ENCODE measurements at places on chromosomes 5 and 9.

DNA sequence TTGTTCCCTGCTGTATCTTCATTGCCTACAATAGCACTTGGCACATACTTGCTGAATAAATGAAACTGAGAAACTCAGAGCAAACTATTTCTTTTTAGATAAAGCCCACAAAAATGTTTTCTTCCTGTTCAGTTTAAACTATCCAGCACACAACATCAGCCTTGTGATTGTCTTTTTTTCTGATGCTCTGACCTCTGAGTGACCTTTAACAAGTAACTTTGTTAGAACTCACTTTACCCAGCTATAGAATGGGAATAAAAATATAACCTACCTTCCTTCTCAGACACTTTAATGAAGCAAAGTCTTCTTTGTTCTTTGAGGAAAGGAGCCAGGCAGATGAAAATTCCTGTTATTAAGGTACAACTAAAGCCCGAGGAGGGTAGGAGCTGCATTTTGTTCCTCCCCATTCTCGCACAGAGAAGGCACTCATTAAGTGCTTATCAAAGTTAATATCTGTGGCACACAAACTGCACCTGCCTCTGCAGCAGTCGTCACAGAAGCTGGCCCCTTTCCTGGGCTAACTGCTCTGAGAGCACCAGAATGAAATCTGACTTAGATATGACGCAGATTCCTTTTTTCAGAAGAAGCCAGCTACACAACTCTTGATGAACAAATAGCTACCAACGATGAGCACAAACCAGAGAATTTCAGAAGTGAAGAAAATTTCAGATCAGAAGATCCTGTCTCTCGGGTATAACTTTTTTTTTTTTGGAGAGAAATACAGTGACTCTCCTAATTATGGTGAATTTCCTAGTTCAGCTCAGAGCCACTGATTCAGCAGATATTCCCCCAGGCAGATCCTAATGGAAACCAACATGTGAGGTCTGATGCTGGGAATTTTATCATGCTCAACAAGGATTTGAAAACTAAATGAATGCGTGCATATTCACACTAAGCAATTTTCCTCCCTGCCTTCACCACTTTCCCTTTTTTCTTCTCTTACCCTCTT, 31.0 kb upstream of the NR3C1 start:
- DNase-seq = no peak

DNA sequence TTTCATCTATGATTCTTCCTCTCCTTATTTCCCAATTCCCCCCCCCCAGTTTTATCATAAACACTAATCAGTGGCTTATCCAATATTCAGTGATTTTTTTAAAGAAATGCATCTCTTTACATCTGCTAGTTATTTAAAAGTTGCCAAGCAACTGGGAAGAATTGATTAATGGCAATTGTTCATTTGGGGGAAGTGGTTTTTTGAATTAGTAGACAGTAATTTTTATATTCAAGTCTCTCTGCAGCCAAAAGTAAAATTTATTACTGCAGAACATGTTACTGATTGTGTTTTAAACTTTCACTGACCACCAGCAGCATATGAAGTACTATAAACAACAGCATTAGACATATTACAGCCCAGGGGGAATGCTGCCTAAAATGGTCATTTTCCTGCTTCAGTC, 308.8 kb upstream of the NREP start:
- DNase-seq = no peak

GRCh38 chr5:181220178-181220515, 2.9 kb upstream of the TRIM41 start:
- DNase-seq = no peak

- no peak for DNase-seq
These were observed 157.2 kb downstream of the PRR16 start for GRCh38 chr5:120621339-120621738.

- no peak for DNase-seq
These were observed 42.0 kb downstream of the AMBP start for GRCh38 chr9:114035845-114036801.

- no peak for DNase-seq
These were observed 1830.1 kb upstream of the NUDT12 start for GRCh38 chr5:105392710-105393149.

GRCh38 chr5:118620233-118620632, 368.1 kb downstream of the DTWD2 start:
- no peak for DNase-seq

- DNase-seq = no peak
These were observed 17.9 kb upstream of the APBA1 start for GRCh38 chr9:69689991-69690538.

DNA sequence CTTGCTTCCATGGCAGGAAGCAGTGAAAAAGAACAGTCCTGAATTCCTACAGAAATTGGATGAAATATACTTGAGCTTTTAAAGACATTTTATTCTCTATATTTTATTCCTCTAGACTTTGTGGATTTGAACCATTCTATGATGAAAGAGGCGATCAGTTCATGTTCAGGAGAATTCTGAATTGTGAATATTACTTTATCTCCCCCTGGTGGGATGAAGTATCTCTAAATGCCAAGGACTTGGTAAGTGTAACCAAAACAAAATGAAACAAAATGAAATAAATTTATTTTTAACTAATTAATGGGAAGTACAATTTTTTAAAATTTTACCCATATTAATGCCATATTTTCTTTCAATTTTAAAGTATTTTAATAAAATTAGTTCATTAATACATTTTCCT, 34.1 kb downstream of the STARD4 start:
- DNase-seq = no peak

DNA sequence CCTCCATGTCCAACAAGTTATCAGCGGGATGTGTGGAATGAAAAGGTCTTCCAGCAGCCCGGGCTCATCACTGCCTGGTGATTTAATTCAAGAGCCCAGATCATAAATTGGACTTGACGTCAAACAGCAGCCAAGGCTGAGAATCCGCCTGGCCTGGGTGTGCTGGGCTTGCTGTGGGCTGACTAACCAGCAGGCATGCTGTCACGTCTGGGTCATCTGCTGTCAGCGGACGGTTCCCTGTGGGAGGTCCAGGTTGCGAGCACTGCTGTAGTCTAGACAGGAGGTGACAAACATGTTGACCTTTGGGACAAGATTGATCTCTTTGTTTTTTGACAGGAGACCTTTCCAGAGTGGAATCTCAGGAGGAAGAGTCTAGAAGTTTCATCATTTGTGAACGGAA, 289.7 kb downstream of the OSTF1 start:
- DNase-seq = no peak

DNA sequence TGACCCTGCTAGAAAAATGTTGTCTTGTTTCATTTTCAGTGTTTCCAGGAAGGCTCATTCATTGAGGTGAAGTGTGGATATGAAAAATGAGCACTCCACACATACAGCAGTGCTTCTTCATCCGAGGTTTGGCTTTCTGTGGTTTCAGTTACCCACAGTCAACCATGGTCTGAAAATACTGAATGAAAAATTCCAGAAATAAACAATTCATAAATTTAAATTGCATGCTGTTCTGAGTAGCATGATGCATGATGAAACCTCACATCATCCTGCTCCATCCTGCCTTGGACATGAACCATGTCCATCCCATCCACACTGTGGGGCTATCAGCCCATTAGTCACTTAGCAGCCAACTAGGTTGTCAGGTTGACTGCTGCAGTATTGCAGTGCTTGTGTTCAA, 10.4 kb upstream of the SLC45A2 start:
- no peak for DNase-seq

GRCh38 chr9:118094387-118094786, 390.2 kb downstream of the TLR4 start:
- DNase-seq = no peak

DNA sequence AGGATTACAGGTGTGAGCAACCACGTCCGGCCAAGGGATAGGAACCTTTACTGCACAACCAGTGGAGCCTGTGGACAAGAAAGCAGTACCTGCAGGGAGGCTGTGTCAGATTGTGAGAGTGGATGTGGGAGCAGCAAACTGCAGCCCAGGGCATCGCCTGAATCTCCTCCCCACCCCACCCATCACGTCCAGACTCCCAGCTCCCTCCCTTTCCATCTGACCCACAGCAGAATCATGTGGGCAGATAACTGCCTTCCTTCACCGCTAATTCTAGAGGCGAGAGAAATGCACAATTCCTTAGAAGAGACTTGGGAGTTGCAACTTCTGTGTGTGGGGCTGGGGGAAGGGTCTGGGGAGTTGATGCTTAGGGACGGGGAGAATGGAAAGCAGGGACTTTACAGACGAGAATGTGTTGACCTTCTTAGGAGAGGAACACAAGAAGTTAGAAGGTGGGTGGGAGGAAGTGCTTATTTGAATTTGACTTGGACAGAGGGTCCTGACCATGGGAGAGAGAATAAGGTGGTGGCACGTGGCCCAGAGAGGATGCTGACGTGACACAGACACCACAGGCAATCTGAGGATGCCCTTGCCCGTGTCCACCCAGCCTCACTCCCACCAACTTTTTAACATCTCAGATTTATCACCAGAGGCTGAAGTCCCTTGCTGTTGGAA, 4.5 kb upstream of the LCP2 start:
- DNase-seq = no peak

GRCh38 chr9:124271660-124272059, 13.9 kb downstream of the NEK6 start:
- no peak for DNase-seq

- no peak for DNase-seq
These were observed 105.7 kb upstream of the MAMDC2 start for GRCh38 chr9:69937833-69938535.

- DNase-seq = no peak
These were observed 25.7 kb upstream of the FLT4 start for GRCh38 chr5:180675036-180675635.

DNA sequence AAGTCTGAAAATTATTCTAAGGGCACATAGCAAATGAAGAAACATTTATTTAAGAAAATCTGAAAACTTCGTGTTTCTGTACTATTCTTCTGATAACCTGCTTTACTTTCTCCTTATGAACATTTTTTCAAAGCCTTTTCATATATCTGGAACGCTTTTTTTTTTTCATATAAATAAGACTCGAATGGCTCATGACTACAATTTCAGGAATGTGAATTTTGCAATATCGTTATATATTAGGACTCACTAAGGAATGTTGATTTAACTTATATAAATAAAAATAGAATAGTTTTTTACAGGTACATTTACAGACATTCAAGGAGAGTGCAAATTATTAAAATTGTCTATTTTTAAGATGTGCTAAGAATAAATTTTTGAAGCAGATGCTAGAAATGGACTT, 42.9 kb downstream of the GPBP1 start:
- DNase-seq = no peak

GRCh38 chr5:171422902-171423663, 3.6 kb downstream of the FGF18 start:
- no peak for DNase-seq

GRCh38 chr5:99543841-99544240, 615.0 kb upstream of the CHD1 start:
- no peak for DNase-seq

DNA sequence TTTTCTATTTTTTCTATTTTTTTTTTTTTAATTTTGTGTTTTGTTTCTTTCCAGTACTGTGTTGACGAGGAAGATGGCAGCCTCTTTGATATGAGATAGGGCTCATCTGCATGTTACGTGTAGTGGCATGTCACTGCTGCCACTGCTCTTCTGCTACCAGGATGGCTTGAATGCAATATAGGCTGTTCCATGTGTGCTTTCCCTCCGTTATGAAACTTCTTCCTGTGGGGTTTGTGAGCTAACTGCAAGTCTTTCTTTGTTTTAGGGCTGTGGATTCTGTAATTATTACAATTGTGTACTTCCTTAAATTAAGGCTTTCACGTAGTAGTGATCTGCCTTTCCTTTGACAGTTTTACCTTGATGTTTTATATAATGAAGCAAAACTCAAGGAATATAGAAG, 184.6 kb downstream of the KDM4C start:
- no peak for DNase-seq

DNA sequence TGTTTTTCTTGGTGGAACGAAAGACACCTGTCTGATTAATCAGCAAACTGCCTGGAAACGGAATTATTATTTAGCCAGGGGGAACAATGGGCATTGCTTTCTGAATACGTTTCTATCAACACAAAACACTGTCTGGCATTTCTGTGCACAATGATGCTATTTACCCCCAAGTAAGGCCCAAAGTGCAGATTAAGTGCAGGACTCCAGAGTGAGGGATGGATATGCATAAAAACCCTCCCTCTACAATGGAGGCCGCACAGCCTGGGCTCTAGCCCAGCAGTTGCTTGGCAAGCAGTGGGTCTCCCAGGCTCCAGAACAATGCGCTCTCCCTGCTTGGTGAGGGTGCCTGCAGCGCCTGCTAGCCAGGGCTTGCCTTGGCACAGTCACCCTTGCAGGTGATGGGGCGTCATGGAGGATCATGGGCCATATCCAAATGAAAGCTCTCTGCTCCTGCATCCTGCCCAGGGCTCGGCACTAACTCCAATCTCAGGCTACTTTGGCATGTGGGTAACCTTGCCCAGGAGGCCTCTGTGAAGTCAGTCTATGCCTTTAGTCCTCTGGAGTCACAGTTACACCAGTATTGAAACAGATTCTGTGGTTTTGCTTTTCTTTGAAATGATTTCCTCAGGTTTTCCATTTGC, 11.5 kb upstream of the SPATA24 start:
- no peak for DNase-seq

All from bone marrow (tissue), 2 donors.